ENCODE measurements at places on chromosomes 2 and 18. TPM values are rescaled to one million over a fixed set of nuclear protein-coding genes. Genes with fewer than 3 reads are reported as not detected.
A peak's percentile ranks its signal among the peaks of the same experiment; 100 is the strongest.

DNA sequence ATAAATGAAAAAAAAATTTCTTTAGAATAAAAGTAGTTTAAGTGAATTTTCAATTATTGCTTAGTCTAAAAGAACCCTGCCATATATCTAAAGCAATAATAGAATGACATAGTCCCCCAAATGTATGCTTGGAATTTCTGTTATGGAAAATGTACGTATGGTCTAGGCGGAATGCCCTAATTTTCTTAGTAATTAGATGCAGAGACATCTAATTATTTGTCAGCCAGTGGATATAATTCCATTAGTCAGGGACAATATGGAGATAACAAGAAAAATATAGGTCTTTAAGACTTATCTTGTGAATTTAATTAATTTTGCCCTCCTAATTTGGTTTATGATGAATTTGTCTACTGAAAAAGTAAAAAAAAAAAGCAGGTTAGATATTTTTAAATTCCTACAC lies 460.9 kb upstream of the SOX11 start:
- DNase-seq, result no peak

- DNase-seq, result no peak
These were observed 12.6 kb upstream of the GALM start for GRCh38 chr2:38653380-38653714.

DNA sequence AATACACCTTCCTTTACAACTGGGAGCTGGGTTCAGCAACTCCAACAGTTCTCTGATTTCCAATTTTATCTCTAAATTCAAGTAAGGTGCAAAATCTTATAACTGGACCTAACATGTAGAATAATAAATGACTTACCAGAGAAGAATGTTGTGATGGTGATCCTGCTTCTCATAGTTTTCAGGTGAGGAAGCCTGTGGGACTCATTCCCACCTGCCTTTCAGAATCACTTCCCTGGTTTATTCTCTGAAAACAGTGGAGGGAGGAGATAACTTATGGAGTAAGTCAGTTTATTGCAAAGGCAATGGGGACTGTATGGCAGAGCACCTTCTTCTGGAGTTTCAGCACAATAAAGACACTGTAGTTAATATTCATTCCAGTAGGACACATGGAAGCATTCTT lies 1188.2 kb upstream of the FAM98A start:
- no peak for DNase-seq

DNA sequence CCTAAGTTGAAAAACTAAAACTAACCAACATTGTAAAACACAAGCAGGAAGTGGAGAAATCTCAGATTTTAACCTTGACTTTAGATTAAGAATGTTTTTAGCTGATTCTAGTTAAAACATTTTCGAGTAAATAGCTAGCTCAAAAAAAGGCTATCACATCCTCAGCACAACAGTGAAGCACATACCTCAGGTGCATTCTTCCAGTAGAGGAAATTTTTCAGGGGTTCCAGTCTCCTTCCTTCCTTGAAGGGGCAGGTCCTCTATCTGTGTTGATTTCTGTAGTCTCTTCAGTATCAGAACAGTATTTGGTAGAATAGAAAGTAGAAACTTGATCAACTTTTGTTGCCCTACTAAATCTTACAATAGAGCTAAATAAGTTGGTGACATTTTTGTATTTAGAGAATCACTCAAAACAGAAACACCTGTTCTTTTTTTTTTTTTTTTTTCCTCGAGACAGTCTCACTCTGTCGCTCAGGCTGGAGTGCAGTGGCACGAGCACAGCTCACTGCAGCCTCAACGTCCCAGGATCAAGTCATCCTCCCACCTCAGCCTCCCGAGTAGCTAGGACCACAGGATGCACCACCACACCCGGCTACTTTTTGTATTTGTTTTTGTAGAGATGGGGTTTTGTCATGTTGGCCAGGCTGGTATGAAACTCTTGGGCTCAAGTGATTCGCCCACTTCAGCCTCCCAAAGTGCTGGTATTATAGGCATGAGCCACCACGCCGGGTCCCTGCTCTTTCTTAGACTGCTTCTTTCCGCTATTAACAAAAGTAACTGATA lies 6.9 kb upstream of the GPR155 start:
- no peak for DNase-seq

GRCh38 chr2:234792621-234793022 lies 159.2 kb upstream of the SH3BP4 start:
- DNase-seq, result no peak

DNA sequence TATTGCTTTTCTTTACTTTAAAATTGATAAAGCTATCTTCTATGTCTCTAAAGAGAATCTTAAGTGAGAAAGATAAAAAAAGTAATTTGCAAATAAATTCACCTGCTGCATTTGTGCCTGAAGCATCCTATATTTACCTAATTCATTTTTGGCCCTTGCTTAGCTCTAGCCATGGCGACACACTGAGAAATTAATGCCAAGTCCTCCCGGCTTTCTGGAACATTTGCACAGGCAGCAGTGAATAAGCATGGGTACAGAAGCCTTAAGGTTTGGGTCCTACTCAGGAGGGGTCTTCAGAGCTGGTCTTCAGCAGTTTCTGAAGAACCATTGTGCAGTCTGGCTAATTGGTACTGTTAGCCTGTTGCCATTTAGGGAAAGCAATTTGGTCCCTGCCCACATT lies 73.9 kb upstream of the ZEB2 start:
- no peak for DNase-seq

- no peak for DNase-seq
These were observed 34.6 kb downstream of the PREPL start for GRCh38 chr2:44326548-44327264.

GRCh38 chr2:15127876-15128275 lies 433.3 kb downstream of the NBAS start:
- DNase-seq, result no peak

DNA sequence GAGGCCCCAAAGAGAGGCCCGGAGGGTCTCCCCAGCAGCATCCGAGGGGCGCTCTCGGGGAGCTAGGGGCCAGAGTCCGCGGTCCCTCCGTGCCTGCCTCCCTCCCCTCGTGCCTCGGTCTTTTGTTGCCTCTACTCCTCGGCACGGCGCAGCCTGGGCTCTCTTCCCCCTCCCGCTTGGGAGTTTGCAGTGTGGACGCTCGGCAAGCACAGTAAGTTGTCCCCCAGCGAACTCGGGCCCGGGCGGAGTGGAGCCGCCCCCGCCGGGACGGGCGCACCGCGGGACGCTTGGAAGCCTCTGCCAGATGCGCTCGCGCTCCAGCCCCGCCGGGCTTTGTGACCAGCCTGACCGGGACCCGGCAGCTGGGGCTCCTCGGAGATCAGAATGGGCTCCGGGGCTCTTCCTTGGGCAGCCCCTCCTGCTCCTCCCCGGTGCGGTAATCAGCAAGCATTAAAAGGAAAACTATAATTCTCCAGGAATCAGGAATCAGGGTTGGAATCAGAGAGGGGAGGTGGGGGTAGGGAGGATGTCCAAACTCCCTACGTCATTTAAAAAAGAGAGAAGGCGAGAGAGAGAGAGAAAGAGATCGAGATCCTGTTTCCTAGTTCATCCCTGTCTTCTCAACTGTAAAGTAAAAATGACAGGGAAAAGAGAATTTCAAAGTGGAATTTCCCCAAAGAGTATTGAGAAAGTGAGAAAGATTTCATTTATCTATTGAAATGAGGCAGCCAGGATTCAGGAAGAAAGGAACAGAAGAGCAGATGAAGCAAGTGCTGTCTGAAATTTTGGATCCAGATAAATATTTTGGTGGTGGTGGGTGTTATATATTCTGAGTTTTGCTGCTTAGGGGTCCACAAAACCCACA lies 786 bp upstream of the TMEM200C start:
- DNase-seq, result peak; percentile 49

DNA sequence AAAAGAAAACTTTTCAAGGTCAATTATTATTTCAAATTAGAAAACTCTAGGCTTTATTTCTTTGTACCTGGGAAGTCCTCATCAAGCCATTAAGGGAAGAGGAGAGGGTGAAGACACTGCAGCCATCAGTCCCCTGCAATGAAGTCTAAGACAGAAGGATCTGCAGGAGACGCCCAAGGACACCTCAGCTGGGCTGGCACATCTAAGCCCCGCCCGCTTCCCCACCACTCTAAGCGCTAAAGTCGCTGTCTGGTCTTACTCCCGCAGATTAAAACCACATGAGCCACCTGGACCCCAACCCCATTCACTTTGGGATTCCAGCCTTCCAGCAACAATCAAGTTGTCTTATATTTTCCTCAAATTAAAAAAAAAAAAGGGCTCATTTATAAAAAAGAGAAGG lies 104.4 kb downstream of the AFF3 start:
- no peak for DNase-seq

GRCh38 chr2:67346718-67347407 lies 50.3 kb upstream of the ETAA1 start:
- no peak for DNase-seq

- no peak for DNase-seq
These were observed 101.1 kb downstream of the ZFP36L2 start for GRCh38 chr2:43125090-43125998.

DNA sequence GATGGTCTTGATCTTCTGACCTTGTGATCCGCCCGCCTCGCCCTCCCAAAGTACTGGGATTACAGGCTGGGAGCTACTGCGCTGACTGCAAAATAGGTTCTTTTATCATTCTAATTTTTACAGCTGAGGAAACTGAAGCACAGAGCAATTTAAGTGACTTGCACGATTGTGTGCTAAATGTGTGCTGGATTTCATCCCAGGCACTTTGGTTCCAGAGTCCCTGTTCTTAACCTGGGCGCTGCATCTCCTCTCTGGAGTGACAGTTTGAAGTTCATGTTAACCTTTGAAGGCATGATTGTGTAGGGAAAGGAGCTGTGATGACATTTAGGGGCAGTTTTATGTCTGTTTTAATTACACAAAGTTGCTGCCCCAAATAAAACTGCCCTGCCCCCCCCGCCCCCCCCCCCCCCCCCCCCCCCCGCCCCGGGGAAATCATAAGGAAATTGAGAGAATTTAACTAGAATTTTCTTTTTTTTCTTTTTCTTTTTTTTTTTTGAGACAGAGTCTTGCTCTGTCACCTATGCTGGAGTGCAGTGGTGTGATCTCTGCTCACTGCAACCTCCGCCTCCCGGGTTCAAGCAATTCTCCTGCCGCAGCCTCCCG lies 5.6 kb downstream of the ACSL3 start:
- no peak for DNase-seq

GRCh38 chr18:48666613-48667012 lies 127.8 kb downstream of the CTIF start:
- no peak for DNase-seq

GRCh38 chr2:224442071-224442967 lies 40.4 kb upstream of the FAM124B start:
- no peak for DNase-seq

DNA sequence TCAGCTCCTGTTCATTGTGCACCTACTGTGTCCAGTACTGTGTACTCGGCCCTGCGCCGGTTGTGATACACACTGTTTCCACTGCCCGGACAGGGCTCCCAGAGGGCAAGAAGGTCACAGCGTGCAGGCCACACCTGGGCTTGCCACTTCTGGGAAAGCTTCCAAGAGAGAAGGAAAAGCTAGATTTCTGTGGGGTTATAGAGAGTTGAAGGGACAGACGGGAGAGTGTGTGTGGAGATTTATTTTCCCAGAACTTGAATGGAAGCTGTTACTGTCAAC lies 3.8 kb upstream of the CNDP1 start:
- DNase-seq, result no peak

- DNase-seq, result no peak
These were observed 77.5 kb downstream of the GFPT1 start for GRCh38 chr2:69309351-69310110.

GRCh38 chr2:157866666-157867642 lies 9.2 kb downstream of the ACVR1 start:
- DNase-seq, result no peak

DNA sequence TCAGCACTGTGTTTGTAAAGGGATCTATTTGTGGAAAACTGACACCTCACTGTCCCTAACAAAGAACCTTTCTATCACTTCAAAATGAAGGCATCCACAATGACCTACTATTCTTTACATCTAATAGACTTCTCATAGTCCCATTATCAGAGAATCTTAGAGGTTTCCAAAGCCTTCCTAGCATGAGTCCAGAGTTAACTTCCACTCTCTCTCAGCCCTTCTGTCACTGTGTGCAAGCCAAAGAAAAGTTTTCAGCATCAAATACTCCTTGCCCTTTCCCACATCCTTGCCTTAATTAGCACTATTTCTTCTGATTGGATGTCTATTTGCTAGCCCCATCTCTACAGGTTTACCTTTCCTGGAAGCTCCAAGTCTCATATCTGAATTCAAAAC lies 178.5 kb downstream of the ERBB4 start:
- DNase-seq, result no peak

DNA sequence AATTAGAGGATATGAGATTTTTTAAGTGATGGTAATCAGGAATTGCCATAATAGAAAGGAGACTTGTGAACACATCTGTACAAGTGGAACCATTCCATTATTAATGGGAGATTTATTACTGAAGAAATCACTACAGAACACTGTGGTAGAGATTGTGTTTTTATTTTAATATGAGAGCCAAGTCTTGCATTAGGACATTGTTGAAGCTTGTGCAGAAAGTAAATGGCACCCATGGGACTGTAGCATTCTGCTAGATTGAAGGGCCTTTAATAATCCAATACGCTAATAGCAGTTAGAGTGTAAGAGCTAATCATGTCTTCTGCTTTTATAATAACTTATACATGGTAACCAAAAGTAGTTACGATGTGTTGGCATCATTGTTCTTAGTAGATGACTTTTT lies 83.6 kb downstream of the VRK2 start:
- no peak for DNase-seq

GRCh38 chr18:10140461-10141282 lies 226.9 kb downstream of the VAPA start:
- DNase-seq, result no peak

The RGPD4 gene
- 0.05 TPM for total RNA-seq

The KATNAL2 gene
- total RNA-seq, result 2.4 TPM

The BCL2 gene
- 16.1 TPM for total RNA-seq

The ARHGAP28 gene
- 0.42 TPM for total RNA-seq

The RBKS gene
- total RNA-seq, result 2.3 TPM

The GBX2 gene
- not detected for total RNA-seq

The ALPG gene
- total RNA-seq, result not detected

The SERPINB4 gene
- not detected for total RNA-seq

The TCF23 gene
- total RNA-seq, result not detected

The IL1B gene
- total RNA-seq, result not detected

The RNPEPL1 gene
- 114 TPM for total RNA-seq

The GPR45 gene
- total RNA-seq, result not detected

The ACADL gene
- 0.44 TPM for total RNA-seq

The NMUR1 gene
- 0.56 TPM for total RNA-seq

The SLC30A3 gene
- 7.6 TPM for total RNA-seq
